M059J (cell line): ENCODE measurements at places on chromosomes 11 and 22. TPM values are rescaled to one million over a fixed set of nuclear protein-coding genes. Genes with fewer than 3 reads are reported as not detected.

DNA sequence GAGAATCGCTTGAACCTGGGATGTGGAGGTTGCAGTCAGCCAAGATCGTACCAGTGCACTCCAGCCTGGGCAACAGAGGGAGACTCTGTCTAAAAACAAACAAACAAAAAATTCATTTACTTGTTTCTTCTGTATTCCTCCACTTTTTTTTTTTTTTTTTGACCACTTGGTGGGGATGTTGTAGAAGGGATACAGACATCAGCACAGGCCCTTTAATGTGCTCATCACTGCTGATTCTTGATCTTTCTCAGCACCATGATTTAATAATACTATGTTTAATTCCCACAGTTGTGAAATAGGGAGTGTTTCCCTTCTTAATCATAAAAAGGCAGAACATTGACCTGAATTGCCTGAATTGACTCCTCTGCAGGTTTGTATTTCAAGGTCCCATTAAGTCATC, 4.5 kb downstream of the TTC9C start:
- peak; percentile 43 for DNase-seq

DNA sequence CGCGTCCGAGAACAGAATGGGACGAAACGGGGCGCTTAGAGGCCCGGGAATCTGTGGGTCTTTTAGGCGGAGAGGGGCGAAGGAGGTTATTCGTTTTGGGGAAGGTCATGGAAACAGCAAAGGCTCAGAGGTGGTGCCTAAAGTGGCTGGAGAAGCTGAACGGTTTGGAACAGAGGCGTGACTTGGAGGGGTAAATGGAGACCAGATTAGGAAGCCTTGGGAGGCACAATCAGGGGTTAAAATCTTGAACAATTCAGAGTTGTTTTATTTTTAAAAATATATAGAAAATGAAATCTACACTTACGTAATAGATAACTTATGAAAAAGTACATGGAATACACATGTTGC, 247 bp upstream of the PLAAT5 start:
- no peak for DNase-seq

GRCh38 chr11:128632141-128632791, 44.9 kb upstream of the ETS1 start:
- peak; percentile 58 for DNase-seq

DNA sequence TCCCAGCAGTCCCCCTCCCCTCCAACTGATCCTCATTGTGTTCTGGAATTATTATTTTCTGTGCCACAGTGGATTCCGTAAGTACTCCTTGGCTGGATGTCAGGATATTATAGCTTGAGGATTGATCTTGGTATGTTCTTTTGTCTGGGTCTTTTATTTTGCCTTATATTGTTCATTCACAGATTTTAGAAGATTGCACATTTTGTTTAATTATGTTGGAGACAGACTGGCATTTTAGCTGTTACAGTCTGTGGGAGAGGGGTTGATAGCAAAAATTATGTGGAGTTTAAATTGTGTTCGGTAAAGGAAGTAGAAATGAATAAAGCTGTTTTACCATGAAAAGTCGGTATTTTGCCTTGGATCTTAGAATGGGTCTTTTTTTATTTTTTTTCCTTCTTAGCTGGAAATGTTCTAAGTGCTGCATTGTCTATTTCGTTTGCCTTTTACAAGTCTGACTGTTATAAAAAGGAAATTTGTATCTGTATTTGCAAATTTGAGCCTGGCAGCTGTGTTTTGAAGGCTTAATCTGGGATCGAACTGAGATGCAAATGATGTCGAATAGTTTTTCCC, 141.9 kb upstream of the TTC12 start:
- no peak for DNase-seq

- no peak for DNase-seq
These were observed 85.0 kb downstream of the CELSR1 start for GRCh38 chr22:46452195-46453005.

DNA sequence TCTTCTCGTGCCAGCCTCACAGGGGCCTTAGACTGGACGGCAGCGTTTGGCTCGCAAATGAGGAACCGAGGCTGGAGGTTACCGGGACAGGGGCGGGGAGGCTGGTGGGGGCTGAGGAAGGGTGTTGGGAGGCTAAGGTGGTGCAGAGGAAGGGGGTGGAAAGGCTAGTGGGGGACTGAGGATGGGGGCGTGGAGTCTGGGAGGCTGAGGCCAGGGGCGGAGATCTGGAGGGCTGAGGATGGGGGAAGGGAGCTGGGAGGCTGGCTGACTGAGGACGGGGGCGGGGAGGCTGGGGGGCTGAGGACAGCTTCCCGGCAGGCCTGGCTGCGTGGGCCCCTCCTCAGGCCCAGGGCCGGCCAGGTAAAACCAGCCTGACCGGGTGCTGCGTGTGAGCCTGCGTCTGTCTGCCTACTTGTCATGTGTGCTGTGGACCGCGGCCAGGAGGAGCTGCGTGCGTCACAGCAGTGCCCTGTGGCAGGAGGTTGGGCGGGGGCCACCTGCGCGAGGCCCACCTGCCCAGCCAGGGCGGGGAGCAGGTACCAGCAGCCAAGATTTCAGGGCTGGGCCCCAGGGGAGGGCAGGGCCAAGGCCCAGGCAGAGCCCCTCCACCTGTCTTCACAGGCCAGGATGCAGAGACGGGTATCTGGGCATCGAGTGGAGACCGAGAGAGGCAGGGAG, 9.4 kb upstream of the PIM3 start:
- no peak for DNase-seq

DNA sequence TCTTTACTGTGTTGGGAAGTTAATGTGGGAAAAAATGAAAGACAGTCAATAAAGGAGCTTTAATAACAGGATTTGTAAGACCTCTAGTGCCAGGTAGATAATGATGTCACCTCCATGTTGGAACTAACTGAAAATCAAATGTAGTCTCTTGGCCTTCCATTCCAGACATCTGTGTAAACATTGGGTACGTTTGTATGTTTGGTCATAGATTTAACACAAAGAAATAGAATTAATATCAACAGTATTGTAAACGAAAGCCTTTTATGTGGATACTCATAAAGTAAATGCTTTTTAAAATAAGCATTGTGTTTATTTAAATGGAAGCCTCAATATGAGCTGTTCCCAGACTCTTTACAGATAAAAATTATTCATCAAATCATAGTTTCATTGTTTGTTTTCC, 605.7 kb downstream of the METTL15 start:
- peak; percentile 64 for DNase-seq

- no peak for DNase-seq
These were observed 36.5 kb downstream of the CTTN start for GRCh38 chr11:70434813-70435278.

GRCh38 chr11:115247361-115247760, 256.9 kb downstream of the CADM1 start:
- peak; percentile 50 for DNase-seq

DNA sequence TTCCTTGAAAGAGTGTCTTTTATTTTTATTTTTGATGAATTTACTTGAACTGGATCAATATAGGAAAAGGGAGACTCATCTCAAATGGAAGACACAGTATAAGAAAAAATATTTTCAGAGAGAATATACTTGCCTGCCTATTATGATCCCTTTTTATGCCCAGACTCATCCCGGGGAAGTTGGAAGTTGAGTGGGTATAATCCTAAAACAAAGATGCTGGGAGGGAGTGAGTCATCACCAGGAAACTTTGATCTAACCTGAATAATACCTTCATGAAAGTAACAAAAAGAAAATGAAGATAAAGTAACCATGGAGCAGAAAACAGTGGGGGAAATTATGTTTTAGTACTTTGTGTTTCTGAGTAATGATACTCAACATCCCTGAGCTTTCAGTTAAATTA, 1514.0 kb downstream of the FAM181B start:
- DNase-seq, result no peak

- DNase-seq, result peak; percentile 87
These were observed 13.6 kb downstream of the PARVB start for GRCh38 chr22:44037519-44038375.

- no peak for DNase-seq
These were observed 18.3 kb downstream of the CYTH4 start for GRCh38 chr22:37300551-37301017.

DNA sequence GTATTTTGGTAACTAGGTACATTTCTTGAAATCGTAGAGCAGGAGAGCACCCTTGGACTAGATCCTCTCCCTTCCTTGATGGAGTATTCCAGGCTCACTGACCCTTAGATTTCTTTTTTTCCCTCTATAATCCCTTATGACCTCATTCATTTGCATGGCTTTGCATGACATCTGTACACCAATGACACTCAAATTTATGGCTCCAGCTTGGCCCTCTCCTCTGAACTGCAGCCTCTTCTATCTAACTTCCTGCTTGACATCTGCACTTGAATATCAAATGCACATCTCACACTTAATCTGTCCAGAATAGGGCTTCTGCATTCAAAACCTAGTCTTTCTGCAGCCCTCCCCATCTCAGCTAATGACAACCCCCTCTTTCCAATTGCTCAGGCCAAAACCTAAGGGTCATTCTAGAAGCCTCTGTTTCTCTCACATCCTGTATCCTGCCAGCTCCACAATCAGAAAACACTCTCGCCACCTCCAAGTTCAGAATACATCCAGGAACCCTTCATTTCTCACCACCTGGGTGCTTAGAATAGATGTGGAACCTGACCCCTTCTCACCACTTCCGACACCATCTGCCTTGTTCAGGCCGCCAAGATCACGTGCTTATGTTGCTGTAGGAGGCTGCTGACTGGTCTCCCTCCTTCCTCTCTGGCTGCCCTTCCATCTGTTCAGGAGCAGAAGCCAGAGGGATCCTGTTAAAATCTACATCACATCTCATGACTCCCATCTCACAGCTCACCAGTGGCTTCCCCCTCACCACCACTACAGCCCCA, 138.9 kb upstream of the MTNR1B start:
- no peak for DNase-seq

DNA sequence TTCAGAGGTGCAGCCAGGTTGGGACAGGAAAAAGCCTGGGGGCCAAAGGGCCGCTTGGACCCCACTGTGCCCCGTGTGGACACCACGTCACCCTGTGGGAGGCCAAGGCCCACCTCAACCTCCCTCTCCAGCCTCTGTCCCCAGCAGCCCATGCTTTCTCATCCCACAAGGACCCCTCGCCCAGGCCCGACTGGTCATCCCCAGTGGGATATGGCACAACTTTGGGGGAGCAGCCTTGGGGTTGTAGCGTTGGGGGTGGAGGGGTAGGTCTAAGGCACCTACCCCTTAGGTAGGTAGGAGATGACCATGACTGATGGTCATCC, 44.0 kb downstream of the IGF2 start:
- DNase-seq, result no peak

DNA sequence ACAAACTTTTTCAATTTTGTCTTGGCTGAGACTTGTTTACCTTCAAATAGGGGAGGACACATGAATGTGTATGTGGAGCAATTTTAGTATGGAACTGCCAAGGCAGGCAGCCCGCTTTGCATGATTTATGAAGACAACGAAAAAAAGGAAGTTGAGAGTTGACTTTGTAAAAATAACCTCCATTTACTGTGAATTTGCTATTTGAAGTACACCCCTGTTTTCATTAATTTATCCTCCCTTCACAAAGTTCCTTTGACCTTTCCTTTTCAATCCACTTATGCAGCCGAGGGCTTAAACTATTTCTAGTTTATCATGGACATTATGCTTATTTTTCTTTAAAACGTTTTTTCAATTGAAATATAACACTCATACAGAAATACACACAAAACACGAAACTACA, 369.6 kb upstream of the CADM1 start:
- DNase-seq, result no peak

GRCh38 chr22:32720924-32721323, 80.6 kb upstream of the TIMP3 start:
- DNase-seq, result peak; percentile 50

DNA sequence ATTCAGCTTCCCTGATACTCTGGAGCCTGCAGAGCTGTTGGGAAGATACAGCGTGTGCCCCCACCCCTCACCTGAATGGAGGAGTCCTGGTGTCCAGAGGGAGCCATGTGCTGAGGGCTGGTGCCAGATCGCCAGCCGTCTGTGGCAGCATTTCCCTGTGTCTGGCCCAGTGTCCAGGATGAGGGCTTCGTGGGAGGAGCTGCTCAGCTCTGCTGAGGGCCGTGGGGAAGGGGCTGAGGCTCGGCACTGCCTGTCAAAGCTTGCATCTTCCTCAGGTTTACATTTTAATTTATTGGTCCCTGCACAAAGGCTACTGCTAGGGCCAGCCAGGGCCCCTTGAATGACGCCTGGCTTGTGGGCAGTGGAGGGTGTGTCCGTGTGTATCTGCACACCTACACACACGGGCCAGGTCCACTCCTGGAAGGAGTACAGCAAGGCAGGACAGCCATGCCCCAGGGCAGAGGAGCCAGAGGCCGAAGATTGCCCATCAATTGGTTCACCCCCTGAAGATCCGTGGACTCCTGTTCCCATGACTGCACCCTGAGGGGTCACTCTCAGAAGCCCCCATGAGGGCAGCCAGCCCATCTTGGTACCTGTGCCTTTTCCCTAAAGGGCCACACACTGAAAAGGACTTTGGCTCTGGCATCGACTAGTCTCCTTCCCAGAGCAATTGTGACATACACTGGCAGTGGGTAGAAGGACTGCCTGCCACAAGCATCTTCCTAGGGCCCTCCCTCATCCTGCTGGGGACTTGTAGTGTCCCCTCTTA, 107.7 kb upstream of the PARVA start:
- no peak for DNase-seq

GAL3ST3 gene
- not detected in 2 replicates for total RNA-seq

A4GALT gene
- total RNA-seq, result 2.5 and 2.9 TPM in 2 replicates

GSTT2B gene
- 6.2 and 10.1 TPM in 2 replicates for total RNA-seq

NCAM1 gene
- total RNA-seq, result not detected in 2 replicates

PAK1 gene
- total RNA-seq, result 31.6 and 37.5 TPM in 2 replicates
